ENCODE measurements at places on chromosomes 16 and 17.

- DNase-seq, result no peak
Measured at GRCh38 chr17:77153999-77154586, 13.3 kb downstream of the SEC14L1 start.

GRCh38 chr17:11908711-11909146, 88.5 kb downstream of the ZNF18 start:
- DNase-seq, result no peak

DNA sequence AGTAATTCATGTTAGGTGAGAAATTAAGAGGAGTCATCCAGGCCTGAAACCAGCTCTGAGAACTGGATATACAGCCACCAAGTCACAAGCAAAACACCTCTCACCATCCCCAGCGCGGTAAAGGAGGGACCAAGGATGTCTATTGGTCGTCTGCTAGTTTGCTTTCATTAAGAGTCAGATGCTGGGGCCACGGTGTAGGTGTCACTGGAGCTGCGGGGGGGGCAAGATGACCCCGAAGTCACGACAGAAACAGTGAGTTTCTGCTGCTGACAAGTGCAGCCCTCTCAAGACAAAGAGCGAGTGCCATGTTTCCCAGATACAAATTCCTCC, 790 bp downstream of the NCBP3 start:
- no peak for DNase-seq

DNA sequence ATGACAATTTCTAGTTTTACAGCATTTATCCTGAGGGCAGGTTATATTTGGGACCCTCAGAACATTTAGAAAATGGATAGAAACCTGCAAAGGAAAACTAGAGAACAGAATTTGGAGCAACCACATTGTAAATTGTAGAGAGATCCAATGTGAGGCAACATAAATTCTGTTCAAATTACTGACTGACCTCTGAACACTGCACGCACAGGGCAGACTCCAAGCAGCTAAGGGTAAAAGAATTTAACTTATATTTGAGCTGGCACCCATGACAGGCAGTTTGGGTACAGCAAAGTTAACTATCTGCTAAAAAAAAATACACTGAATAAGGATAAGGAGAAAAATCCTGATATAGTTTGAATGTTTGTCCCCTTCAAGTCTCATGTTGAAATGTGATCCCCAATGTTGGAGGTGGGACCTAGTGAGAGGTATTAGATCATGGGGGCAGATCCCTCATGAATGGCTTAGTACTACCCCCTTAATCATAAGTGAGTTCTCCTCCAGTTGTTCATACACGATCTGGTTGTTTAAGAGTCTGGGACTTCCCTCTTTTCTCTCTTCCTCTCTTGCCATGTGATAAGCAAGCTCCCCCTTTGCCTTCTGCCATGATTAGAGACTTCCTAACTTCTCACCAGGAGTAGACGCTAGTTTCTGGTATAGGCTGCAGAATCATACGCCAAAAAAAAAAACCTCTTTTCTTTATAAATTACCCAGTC, 75.7 kb downstream of the FBXL20 start:
- DNase-seq, result no peak

DNA sequence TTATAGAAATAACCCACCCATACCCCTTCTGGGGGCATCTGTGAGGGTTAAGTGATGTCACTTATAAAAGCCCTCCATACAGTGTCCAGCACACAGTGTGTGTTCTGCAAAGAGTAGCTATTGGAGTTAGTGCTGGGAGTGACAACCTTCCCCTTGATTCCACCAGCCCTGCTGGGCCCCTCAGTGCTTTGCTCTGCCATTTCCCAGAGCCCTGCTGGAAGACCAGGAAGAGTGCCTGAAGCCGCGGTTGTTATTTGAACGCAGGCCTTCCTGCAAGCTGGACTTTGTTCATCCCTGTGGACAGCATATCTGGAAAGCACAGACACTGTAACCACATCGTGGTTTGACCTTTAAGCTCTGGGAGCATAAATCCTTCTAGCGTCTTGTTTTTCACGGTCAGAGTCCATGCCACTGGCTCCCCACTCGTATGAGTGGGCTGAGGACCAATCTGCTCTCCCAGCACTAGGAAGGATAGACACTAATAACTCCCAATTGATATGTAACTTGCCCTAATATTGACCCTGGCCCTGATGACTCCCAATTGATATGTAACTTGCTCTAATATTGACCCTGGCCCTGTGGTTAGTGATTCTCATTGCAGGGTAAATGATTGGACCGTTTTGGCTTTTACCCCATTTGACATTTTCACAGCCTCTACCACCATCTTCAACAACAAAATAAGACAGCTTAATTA, 297.1 kb upstream of the MAF start:
- peak; percentile 9 for DNase-seq

DNA sequence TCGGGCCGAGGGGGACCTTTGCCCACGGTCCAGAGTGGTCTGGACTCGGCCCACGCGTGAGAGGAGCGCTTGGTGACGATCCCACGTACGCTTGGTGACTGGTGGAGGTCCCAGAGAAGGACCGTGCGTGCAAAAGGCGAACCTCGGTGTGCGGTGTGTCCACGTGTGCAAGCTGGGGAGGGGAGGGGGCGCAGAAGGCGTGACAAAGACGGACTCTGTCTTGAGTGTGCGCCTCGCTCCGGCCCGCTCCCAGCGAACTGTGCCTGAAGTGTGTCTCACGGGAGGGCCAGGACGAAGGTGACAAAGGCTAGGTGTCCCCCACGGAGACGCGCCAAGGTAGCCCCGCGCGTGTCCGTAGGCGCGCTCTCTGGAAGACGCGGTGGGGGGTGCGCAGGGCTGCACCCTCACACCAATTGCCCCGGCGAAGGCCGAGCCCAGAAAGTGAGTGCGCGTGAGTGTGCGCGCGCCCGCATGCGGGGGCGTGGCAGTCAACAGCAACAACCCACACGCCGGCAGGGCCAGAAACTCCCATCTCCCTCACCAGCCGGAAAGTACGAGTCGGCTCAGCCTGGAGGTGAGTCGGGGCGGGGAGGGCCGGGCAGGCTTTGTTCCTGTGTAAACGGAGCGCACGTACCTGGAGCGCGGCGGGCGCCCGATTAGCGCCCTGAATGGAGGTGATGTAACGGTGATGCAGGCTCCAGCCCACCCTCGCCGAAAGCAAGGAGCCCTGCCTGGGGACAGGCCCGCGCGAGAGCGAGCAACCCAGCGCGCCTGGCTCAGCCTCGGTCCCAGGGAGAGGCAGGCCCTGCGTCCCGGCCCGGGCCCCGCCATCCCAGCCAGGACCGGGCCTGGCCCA, at the start of gene GPRC5C:
Gene GPRC5C (plus strand): TSS at position 521 of the 856 bp plus-strand sequence. CDS start 7,689 bp downstream, outside the sequence.
- DNase-seq, result no peak

DNA sequence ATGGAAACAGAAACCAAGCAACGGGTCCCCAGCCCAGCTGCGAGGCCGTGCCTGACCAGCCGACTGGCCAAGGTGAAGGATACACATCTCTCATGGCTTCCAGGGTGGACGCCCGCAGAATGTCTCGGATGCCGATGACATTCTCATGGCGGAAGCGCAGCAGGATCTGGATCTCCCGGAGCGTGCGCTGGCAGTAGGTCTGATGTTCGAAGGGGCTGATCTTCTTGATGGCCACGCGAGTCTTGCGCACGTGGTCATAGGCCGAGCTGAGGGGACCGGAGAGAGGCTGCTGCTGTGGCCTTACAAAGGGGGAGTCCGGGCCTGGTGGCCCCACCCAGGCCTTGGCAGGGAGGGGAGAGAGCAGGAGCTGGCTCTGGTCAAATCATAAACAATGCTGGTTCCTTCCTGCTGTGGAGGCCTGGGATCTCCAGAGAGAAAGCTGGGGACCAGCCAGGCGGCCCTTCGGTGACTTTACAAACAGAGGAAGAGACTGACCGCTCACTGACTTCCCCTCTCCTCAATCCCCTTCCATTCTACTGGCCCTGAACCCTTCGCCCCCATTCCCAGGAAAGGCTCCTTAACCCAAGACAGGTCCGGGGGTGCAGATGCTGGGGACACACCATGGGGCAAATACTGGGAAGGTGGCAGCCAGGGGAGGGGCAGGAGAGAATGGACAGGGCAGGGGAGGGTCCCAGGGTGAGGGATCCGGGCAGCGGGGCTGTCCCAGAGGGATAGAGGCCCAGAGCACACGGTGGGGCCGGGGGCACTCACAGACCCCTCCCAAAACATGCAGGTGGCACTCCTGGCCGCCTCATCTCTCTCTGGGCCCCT, 1.1 kb downstream of the MAPK3 start:
- DNase-seq, result peak; percentile 69

DNA sequence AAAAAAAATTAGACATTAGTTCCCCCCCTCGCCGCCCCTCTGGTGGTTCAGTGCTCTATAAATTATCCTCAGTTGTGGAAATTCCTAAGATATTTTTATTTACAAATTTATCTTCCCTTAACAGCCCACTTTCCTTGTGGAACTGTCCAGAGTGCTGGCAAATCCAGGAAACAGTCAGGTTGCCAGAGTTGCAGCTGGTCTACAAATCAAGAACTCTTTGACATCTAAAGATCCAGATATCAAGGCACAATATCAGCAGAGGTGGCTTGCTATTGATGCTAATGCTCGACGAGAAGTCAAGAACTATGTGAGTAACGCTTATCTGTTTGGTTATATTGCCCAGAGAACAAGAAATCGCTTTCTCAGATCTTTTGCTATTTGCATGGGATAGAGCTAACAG, 2.9 kb downstream of the KPNB1 start:
- no peak for DNase-seq

DNA sequence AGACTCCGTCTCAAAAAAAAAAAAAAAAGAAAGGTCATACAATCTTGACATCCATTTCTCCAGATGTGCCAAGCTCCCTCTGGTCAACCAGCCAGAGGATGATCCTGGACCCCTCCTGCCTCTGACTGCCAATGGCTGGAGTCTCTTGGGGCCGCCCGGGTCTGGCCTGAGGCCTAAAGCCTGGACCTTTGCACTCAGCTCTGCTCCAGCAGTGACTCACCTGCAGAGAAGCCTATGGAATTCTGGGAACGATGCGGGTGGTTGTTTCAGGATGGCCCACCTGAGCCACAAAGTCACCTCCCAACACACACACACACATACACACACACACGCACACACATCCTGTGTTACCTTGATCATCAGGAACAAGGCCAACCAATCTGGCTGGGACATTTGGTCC, 64.0 kb upstream of the DNAH17 start:
- DNase-seq, result no peak

- DNase-seq, result peak; percentile 57
Measured at GRCh38 chr16:72985148-72985941, 62.6 kb downstream of the ZFHX3 start.

GRCh38 chr17:14458724-14459123, 157.8 kb downstream of the HS3ST3B1 start:
- DNase-seq, result no peak

DNA sequence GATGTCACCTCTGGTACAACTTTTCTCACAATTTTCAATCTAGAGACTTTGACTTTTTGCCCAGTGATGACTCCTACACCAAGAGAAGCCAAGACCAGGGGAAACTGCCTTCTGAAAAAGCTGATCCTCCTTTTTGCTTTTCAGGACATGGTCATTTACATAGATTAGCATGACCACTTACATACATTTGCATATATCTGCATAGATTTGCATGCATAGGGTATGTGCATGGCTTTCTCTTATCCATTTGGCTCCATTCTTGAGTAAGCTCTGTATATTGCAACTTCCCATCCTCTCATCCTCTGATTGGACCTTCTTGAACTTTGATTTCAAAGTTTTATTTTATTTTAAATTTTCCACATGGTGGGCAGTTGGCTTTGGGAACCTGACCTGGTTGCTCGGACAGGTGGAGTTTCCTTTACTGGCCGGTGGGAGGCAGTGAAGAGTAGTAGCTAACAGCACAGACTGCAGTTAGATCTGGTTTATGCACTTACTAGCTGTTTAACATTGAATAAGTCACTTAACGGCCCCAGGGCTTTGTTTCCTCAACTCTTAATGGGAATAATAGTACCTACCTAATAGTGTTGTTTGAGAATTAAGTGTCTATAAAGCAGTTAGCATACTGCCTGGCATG, 92.9 kb downstream of the GPR139 start:
- no peak for DNase-seq

DNA sequence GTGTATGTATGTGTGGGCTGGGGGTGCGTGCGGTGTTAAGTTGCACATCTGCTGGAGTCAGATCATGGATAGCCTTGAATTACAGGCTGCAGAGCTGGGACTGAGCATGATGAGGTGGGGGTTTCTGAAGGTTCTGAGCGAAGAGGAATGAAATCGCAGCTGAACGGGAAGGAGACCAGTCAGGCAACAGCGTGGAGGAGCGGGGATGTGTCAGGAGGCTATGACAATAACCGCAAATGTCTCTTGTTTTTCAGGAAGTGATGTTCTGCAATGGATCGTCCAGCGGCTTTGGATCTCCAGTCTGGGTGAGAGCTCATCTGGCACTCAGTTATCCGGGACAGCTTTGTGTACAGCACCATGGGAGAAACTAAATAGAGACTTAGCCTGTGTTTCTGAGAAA, 20.9 kb downstream of the RGS9 start:
- DNase-seq, result no peak

DNA sequence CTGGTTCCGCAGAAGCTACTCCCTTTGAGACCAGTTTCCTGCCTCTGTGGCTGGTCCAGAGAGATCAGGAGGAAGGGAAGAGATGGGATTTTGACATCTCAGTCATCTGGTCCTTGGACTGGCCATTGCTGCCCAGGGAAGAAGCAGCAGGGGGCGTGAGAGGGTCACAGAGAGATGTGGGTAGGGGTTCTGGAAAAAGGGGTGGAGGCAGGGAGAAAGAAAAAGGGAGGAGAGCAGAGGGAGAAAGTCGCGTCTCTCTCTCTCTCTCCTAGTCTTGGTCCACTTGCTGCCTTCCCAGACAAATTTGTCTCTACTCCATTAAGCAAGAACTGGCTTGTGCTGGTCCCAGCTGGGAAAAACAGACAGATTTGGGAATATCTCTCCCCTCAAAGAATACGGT, 4.4 kb downstream of the SHBG start:
- peak; percentile 80 for DNase-seq

DNA sequence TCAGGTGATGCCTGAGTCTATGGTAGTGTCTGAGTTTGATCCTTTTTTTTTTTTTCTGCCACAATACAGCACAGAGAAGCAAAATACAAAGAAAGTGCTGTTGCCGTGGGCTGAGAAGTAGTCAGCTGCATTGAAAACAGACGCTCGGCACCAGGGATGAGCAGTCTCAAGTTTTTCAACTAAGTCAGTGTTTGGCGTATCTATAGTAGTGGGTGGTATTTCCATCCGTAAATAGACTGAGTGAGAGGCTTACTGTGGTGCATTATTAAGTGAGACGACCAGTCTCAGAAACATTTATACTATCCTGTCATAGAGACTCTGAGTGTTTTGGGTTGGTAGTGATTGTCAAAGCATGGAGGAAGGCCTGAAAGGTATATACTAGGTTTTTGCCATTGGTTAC, 221.3 kb downstream of the SNX29 start:
- no peak for DNase-seq

DNA sequence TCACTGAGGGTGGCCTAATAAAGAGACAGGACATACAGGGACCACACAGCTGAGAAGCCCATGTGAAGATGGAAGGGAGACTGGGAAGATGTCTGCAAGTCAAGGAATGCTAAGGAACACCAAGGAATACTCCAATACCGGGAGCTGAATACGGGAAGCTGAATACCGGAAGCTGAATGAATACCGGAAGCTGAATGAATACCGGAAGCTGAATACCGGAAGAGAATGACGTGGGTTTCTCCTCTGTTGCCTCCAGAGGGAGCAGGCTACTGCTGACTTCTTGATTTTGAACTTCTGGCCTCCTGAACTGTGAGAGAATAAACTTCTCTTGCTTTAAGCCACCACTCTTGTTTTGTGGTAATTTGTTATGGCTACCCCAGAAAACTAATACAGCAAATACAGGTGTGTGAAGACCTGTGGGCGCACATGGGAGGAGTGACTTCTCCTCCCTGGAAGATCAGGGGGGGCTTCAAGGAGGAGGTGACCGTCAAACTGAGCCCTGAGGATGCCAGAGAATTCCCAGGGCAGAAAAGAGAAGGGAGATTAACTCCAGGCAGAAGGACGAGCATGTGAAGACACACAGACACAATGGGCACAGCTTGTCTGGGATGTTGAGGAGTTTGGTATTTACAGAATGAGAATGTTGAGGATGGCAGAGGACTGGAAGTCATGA, 259.9 kb downstream of the IRF8 start:
- no peak for DNase-seq

All from hepatic stellate cell (primary cell).